ENCODE measurements at places on chromosomes 1 and 21.
A peak's percentile ranks its signal among the peaks of the same experiment; 100 is the strongest.

- no peak for DNase-seq
Measured at GRCh38 chr1:5917591-5918274, 74.5 kb downstream of the NPHP4 start.

- peak; percentile 66 for DNase-seq
Measured at GRCh38 chr1:6880951-6881690, 95.9 kb downstream of the CAMTA1 start.

DNA sequence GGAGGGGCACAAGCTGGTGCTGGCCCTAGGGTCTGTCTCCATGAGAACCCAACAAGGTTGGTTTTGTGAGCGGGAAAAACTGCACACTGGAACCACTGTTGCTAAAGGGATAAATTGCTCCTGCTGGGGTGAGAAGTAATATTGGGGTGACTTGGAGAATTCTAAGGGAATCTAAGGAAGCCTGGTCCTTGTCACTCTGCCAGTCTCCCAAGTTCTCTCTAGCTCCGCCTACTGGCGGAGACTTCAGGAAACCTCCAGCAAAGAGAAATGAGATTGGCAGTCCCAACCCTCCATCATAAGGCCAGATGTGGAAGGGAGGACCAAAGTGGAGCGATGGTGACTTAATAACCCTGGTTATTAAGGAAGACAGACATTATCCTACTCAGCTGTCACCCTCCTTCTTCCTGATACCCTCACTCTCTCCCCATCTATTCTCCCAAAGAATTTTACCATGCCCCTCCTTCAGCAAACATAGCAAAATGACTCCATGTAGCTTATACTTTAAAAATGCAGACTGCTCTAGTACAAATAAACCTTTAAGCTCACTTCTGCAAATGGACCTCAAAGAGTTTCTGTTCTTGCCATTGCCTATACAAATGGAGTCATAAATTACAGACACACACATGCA lies 2.7 kb downstream of the LCE1F start:
- no peak for DNase-seq

DNA sequence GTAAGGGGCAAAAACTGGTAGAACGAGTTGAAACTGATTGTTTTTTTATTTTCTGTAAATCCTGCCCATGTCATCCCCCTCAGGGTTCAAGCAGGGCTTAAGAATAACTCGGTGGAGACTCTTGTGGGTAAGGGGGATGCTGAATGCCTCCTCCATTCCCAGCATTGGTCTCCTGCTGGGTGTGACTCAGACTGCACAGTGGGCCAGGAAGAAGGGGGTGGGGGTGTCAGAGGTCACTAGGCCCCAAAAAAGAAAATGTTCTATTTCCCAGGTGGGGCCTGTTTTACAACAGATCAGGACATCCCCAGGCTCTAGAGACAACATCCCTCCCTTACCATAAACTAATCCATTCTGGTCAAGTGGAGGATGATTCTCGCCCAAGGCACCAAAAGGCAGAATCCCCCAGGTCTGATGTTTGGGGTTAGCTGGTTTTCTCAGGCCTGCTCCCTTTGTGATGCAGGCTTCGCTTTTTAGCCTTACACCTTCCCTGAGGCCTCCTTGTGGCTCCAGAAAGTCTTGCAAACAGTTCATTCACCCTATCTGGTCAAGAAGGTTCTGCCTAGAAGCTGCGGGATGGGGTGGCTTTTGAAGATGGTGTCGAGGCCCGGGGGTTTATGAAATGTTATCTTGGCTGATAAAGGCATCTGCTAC lies 10.7 kb upstream of the GRHL3 start:
- no peak for DNase-seq

- DNase-seq: no peak
Measured at GRCh38 chr1:220139966-220140365, 46.0 kb downstream of the IARS2 start.

DNA sequence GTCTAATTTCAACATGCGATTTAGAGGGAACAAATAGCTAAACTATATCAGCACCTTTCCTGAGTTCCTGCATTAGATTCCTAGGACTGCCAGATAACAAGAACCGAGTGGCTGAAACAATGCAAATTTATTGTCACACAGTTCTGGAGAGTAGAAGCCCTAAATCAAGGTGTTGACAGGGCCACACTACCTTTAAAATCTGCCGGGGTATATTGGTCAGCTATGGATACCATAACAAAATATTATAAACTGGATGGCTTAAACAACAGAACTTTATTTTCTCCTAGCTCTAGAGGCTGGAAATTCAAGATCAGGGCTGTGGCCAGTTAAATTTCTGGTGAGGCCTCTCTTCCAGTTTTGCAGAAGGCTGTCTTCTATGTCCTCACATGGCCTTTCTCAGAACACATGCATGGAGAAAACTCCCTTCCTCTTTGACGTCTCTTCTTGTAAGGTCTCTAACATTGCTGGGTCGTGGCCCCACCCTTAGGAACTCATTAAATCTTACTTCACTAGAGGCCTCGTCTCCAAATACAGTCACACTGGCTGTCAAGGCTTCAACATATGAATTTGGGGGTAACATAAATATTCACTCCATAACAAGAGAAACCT lies 144.3 kb downstream of the FCRL5 start:
- DNase-seq: no peak

DNA sequence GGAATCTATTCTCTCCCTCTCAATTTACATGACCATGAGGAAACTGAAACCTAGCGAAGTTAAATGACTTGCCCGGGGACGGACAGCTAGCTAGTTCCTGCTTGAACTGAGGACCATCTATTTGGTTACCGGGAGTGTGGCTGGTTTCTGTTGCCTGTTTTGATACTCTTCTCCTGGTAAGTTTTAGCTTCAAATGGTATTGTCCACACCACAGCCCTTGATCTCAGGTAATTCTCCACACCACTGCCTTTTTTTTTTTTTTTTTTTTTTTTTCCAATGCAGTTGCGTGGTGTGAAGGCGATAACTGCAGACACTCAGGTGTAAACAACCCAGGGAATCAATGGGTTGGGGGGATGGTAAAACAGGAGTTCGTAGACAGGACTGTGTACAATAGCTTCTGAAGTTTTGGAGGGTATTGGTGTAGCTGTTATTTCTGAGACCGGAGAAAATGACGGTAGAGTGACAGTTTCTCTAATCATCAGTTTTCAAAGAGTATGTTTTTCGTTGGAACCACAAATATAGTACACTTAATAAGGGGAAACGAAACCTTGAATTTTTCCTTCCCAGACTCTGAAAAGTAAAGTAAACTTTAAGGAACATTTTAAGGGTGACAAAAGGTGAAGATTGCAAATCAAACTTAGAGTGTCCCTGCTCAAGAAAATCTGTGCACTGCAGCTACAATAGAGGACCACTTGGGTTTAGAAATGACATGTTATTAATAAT lies 125.3 kb upstream of the CACYBP start:
- no peak for DNase-seq

Measured in NCI-H187 treated with DMSO at 0.1 percent for 48 hours (cell line).